Occipital lobe (tissue), 3 donors: ENCODE measurements at places on chromosomes 1 and 21.

DNA sequence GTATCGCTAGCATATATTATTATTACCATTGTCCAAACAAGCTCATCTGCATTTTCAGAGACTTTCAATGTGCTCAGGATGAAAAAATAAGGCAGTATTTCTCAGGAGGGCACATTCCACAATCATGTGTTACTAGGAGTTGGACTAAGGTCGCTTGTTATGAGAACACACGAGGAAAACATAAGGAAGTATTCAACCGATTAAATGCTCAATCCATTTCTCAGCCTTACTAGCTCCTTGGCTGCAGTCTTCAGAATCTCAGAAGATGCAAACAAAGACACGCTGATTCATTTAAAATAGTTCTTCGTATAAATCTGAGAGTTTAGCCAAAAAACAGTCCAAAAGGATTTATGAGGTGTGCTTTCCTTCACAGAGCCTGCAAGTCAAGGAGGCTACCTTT, 82.0 kb upstream of the JAK1 start:
- DNase-seq, result no peak

- no peak for DNase-seq
Observed at GRCh38 chr1:234212764-234213657, 160.2 kb upstream of the COA6 start.

GRCh38 chr21:16537501-16537900, 807.7 kb downstream of the USP25 start:
- DNase-seq, result no peak

DNA sequence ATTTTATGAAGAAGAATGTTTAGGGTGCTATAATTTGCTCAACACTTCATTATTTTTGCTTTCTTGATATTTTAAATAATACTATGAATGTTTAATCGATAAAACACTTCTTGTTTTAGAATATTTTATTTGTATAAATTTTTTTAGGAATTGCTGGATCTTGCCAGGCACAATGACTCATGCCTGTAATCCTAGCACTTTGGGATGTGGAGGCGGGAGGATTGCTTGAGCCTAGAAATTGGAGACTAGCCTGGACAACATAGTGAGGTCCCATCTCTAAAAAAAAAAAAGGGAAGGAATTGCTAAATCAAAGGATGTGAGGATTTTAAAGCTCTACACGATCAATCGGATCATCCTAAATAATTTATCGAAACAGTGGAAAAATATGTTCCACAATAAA, 17.6 kb downstream of the RNF11 start:
- DNase-seq, result peak; percentile 32

GRCh38 chr1:238177351-238177750, 286.6 kb upstream of the ZP4 start:
- no peak for DNase-seq

DNA sequence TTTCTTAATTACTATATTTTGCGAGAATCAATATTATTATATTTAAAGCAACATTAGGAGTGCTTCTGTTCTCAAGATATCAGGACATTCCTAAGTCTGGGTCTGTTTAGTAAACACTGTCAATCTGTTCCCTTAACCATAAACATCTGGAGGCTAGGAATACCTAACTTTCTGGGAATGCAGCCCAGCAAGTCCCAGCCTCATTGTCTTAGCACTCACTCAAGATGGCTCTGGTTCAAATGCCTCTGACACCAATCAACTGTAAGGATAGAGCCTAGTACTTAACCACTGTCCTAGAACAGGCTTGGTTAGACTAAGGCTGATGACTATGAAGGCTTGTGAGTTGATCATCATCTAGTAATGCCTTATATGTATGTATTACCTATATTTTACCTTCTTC, 61.5 kb downstream of the TNN start:
- DNase-seq, result no peak

GRCh38 chr1:226216056-226216455, 7.4 kb upstream of the MIXL1 start:
- DNase-seq, result no peak

DNA sequence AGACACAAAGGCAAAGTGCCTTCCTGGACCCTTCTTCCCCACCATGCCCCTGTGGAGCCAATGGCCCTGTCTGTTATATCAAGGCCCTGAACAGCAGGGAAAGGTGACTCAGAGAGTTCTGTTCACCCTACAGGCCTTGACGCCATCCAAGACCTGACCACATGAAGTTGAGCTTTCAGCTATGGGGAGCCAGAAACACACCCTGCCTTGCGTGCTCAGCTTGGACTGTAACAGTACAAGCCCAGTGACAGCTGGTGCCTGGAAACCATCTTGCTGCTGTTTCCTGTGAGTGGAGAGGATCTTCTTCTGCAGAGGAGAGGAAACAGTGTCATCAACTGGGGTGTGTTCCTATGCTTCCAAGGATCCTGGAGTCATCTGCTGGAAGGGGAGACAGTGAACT, 165.0 kb upstream of the IRF2BP2 start:
- DNase-seq, result no peak

DNA sequence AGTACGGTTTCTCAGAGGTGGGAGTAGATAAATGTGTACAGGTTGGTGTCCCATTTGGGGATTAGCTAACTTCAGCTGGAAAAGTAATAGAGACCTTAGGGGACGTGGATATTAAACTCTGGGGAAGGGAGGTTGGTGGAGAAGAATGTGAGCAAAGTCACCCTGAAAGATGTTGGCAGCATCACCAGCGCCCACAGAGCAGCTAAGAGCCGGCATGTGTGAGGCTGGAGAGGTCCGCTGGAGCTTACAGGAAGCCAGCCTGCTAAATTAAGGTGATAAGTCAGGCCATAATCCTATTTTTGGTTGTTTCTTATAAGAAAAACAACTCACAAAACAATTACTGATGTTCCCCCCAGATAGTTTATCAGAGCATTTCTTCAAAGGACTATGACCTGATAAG, 12.2 kb downstream of the PTGFRN start:
- DNase-seq, result no peak

- no peak for DNase-seq
Observed at GRCh38 chr1:44390277-44390676, 14.8 kb upstream of the RNF220 start.

- no peak for DNase-seq
Observed at GRCh38 chr1:245591346-245592188, 436.8 kb downstream of the KIF26B start.

GRCh38 chr21:33699277-33699676, 57.0 kb downstream of the ITSN1 start:
- no peak for DNase-seq

- DNase-seq, result no peak
Observed at GRCh38 chr1:207049974-207050391, 1.0 kb downstream of the YOD1 start.

DNA sequence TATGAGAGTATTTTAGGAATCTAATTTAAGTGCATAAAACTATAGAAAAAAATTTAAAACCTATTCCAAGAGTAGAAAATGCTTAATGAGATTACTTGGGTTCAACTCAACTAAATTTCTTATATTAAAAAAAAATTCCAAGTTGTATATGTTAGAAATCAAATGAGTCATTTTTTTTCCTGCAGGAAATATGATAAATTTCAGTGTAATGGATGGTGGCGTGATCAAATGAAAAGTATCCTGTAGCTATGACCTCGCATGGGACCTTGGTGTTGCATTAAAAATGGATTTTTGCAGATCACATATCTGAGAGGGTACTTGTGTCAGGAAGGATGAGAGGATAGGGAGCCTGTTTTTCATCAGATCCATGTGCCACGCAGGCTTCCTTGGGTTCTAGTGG, 17.9 kb downstream of the ATP5PO start:
- no peak for DNase-seq
